ENCODE measurements at places on chromosomes 12 and 14.

GRCh38 chr12:114221957-114222630 lies 183.8 kb downstream of the TBX5 start:
- no peak for DNase-seq

DNA sequence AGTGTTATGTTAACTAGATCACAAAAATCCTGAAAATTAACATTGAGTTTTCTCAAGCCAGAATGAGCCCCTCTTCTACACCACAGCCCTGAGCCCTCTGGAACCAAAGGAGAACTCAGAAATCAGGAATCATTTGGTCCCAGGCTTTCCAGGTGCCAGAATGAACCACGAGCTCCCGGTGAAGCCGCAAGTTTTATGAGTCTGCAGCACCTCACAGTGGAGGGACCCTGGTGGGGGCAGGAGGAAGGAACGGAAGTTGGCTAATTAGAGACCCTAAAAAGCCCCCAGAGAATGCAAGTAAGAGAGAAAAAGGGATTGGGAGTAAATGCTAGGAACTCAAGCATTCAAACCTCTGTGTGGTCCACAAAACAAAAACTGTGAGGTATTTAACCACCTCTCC lies 52.9 kb upstream of the BCL2L14 start:
- DNase-seq: no peak

DNA sequence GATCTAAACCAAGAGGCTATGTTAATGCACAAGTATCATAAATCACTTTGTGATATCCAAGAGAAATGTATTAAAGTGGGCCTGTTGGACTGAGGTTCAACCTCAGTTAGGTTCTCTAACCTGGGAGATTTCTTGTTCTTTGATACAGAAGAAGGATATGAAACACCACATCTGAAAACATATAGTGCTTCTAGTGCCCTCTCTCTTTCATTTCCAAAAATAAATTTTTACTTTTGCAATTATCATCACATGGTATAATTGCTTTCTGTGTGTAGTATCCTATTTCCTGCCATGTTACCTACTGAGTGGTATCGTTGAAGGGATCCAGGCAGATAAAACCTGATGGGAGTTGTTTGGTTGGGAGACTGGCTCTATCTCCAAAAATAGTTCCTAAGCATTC lies 264.9 kb downstream of the CCER1 start:
- no peak for DNase-seq

DNA sequence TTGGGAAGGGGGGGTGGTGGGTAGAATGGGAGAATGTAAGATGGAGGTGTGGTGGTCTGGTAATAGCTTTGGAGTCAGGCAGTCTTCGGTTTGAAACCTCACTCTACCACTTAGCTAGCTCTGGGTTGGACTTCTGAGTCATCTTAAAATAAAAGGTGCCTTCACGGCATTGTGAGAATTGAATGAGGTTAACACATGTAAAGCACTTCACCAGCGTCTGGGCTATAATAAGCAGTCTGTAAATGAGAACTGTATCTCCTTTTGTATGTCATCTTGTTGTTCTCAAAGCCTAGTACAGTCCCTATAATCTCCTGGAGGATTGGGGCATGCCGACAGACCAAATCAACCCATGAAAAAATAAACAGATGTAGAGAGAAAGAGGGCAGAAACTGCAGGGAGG lies 11.2 kb downstream of the C2CD5 start:
- no peak for DNase-seq

DNA sequence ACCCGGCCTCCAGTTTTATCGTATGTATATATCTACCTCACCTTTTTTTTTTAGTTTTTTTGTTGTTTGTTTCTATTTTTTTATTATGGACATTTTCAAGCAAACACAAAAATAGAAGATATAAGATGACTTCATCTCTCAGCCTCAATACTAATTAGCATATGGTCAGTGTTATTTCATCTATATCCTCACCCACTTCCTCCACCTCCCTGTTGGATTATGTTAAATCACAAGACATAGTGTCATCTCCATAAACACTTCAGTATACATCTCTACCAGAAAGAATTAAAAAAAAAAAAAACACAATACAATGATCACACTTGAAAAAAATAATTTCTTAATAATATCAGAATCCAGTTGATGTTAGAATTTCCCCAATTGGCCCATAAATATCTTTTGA lies 34.9 kb downstream of the RAB35 start:
- DNase-seq: no peak

DNA sequence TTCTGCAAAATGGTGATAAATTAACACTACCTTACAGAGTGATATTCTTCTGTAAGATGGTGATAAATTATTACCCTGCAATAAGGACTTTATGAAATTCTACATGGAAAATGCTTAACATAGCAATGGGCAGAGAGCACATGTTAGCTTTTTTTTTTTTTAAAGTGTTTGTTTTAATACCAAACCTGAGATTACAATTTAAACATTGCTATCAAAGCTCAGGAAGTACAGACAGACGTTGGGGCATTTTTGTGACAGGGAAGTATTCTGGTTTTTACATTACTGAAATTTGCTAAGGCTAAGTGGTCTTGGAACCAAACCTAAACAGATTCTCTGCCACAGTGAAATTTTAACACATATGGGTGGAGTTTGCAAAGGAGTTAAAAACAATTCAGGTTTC lies 133.1 kb downstream of the FGD4 start:
- no peak for DNase-seq

- no peak for DNase-seq
Observed at GRCh38 chr12:13986031-13986430, 4.6 kb upstream of the GRIN2B start.
